Activated CD8-positive, alpha-beta memory T cell treated with anti-CD3 and anti-CD28 coated beads for 4 hours (primary cell): ENCODE measurements at places on chromosomes 12 and 14.

GRCh38 chr12:67645601-67646000 lies 2.9 kb upstream of the DYRK2 start:
- DNase-seq = no peak

DNA sequence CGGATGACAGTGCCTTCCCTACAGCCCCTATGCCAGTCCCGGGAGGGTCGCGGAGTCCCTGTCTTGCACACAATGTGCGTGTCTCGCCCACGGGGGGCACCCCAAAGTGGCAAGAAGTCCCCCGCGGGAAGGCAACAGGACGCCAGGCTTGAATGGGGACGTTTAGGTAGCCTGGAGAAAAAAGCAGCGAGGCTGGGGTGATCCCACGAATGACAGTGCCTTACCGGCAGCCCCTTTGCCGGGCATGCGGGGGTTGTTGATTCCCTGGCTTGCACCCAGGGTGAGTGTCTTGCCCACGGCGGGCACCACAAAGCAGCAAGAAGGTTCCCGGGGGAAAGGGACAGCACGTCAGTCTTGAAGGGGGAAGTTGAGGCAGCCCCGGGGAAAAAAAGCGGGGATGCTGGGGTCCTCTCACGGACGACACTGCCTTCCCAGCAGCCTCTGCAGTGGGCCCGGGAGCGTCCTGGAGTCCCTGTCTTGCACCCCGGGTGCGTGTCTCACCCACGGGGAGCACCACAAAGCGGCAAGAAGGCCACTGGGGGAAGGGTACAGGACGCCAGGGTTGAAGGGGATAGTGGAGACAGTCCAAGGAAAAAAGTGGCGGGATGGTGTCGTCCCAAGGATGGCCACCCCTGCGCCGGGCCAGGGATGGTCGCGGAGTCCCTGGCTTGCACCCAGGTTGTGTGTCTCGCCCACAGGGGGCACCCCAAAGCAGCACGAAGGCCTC lies 156.8 kb upstream of the ALG10B start:
- DNase-seq = no peak

GRCh38 chr14:88961214-88961613 lies 136.8 kb downstream of the TTC8 start:
- no peak for DNase-seq

GRCh38 chr14:58772794-58773620 lies 135.2 kb downstream of the DACT1 start:
- DNase-seq = no peak

DNA sequence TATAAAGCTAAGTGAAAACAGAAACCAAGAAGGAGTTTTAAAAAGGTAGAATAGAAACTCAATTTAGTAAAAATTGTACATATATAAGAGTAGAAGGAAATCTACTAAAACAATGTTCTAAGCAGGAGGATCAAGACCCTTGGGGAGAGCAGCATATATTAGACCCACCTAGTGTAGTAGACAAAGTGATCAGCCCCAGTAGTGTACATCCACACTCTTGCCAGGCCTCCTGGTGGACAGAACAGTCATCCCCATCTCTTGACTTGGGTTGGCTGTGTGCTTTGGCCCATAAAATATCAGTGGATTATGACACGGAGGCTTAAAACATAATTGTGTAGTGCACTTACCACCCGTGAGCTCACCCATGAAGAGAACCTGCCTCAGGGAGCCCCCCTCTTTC lies 10.9 kb upstream of the OTUB2 start:
- DNase-seq = no peak

DNA sequence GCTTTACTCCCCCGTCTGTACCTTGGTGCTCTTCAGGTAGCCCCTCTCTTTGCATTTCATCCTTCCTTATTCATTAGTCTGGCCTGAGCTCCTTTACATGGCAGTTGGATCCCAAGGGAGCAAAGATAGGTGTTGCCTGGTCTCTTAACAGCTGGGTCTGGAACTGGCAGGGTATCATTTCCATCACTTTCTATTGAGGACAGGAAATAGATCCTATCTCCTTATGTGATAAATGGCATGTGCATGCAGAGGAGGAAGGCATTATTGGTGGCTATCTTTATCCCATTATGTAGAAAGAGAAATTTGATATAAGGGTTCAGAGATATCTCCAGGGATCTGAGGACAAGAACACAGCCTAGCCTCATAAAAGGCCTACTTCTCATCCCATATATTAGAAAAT lies 54.6 kb upstream of the OAS1 start:
- no peak for DNase-seq

DNA sequence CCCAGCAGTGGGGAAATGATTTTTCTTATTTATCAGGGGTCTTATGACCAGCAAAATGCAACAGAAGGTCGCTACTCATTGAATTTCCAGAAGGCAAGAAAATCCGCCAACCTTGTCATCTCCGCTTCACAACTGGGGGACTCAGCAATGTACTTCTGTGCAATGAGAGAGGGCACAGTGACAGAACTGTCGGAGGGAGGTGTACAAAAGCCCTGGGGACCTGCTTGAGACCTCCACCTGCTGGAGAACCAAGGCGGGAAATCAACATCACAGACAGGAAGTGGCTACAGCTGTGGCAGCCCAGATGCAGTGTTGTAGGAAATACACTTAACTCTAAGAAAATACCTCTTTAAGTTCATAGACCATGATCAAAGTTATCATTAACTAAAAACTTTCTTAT lies 250.9 kb upstream of the OR4E1 start:
- DNase-seq = peak; percentile 30

GRCh38 chr12:95328708-95329107 lies 111.1 kb downstream of the VEZT start:
- no peak for DNase-seq

DNA sequence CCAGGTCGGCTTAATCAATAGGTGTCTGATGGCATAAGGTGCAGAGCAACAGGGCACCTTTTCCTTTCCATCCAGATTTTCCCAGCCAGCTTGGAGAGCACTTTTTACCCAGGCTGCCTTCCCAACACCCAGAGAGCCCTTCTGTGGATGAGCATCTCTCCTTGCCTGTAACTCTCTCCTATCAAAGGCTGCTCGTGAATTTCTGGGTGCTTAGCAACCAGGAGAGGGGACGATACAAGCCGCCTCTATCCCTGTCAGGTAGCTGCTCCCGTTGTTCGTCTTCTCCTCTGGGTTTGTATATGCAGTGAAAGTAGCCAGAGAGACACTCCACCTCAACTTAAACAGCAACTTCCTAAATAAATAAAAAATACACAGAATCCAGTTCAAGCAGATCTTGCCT lies 124.2 kb downstream of the CACNA1C start:
- DNase-seq = no peak

- no peak for DNase-seq
These were observed 7.1 kb upstream of the PNMA1 start for GRCh38 chr14:73721101-73721821.

DNA sequence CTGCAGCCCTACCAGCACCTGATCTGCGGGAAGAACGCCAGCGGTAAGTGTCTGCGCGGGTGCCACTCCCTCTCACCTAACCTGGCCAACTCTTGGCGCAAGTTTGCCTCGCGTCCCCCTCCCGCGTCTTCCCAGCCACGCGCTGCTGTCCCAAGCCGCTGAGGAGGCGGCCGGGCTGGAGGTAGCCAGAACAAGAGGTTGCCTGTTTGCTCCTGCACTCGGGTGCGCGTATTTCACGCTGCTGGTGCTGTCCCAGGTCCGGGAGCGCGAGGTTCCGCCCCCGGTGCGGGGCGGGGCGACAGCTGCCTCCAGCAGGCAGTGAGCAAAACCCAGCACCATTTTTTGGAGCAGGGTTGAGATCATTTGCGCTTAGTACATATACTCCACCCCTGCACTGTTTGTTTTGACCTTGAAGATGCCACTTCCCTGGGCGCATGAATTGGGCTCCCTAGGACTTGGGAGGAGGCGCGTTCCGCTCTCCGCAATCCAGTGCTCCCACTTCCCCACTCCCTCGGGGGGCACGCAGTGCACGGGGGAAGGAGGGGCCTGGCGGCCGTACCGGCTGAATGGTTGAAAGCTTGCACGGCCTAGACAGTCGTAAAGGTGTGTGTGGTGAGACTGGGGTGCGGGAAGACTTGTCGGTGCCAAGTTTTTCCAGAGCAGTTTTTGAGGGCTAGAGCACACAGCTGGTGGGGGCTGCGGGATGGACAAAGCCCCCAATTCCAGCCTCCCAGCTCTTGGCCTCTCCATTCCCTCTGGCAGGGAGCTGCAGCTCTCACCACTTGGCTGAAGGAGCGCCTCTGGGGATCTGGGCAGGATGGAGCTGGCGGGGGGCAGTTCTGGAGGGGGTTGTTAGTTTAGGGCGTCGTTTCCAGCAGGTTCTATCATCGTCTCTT lies 226.9 kb upstream of the CRY1 start:
- peak; percentile 55 for DNase-seq

DNA sequence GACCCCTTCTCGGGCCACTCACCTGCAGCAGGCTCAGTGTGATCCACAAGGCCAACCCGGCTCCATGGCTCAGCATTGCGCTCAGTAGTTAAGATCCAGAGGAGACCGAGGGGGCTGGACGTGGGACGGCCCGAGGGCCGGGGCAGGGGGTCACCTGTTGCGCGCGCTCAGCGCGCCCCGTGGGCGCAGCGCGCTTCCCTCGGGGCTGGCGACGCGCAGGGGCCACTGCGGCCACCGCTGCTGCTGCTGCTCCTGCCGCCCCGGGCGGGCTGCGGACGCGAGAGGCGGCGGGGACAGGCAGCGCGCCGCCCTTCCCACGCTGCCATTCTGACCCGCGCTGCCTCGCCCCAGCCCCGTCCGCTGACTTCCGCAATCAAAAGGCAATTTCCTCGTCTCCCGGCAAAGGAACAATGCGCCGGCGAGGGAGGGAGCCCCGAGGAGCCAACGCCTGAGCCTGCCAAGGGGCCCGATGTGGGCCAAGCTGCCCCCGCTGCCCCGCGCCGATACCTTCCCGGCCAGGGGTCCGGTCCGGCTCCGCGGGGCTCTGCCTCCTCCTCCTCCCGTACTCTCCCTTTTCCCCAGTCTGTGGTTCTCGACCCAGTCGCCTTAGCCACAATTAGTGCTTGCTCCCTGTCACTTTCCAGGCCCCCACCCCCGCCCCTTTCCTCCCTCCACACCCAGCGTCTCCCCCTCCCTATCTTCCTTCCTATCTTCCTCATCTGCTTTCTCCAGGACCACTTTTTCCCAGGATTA lies 27.3 kb downstream of the PTPRB start:
- no peak for DNase-seq

DNA sequence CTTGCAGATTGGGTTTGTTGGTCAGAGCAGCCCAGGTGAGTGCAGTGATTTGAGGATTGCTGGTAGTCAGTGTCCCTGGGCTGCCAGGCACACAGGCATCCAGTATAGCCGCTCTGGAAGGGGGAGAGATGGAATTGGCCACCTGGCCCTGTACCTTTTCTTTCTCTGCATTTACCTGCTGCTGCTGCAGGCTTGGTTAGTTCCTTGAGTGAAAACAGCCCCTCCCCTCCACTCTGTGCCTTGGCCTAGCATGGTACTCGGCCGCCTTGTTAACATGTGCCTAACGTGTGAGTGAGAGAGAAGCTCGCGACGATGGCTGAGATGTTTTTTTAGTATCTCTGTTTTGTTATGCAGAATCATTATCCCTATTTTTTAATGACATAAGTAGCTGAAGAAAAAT lies 49.3 kb upstream of the AMN start:
- DNase-seq = no peak

GRCh38 chr12:132524405-132524804 lies 34.5 kb downstream of the FBRSL1 start:
- no peak for DNase-seq

DNA sequence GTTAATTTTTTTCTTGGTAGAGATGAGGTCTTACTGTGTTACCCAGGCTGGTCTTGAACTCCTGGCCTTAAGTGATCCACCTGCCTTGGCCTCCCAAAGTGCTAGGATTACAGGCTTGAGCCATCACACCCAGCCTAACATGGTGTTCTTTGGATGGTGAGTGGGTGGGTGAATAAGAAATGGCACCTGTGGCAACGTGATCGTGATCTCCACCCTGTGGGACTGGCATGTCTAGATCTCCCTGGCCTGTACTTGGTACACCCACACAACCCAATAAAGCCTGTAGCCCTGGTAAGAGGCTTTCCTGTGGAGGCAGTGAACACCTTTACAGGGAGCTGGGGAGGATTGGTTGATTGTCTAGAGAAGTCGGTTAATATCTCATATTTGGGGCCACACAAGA lies 25.2 kb downstream of the SYNE2 start:
- DNase-seq = no peak

DNA sequence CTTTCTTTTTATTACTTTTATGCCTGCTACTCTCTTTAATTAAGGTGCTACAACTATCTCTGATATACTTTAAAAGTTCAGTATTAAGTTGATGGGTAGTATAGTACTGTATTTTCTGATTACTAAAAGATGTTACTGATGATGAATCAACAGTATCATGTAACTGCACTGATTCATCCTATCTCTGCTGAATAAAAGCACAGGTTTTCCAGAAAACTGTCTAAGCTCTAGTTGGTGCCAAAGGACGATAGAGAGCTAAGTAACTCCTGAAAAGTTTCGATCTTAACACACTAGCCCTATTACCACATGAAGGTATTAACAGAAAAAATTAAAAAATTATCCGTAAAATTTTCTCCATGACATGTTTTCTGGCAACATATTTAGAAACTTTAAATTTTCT lies 2.1 kb downstream of the SCAF11 start:
- DNase-seq = no peak

GRCh38 chr12:119630962-119631550 lies 36.9 kb upstream of the PRKAB1 start:
- DNase-seq = no peak

DNA sequence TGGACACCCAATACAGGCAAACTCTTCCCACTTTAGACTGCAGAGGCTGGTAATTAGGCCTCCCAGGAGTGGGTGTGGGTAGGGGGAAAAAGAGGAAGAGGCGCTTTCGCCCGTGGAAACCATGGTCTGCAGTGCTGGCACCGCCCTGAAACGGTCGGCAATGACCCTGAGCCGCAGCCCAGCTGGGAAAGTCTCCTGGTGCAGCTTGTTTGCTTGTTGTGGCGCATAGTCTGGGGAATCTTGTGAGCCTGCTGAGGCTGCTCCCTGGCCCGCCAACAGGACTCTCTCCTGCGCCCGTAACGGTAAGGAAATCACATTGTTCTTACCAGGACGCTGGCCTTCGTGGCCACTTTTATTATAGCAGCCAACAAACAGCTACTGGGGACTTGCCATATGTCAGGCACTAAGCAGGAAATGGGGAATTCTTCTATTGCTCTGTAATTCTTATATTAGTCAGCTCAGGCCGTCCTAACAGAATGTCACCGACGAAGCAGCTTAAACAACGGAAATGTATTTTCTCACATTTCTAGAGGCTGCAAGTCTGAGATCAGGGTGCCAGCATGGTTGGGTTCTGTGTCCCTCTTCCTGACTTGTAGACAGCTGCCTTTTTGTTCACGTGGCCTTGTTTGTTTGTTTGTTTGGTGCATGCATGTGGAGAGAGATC lies 52.5 kb upstream of the RIN3 start:
- no peak for DNase-seq

- DNase-seq = no peak
These were observed 30.8 kb downstream of the CLEC1A start for GRCh38 chr12:10067942-10068341.

DNA sequence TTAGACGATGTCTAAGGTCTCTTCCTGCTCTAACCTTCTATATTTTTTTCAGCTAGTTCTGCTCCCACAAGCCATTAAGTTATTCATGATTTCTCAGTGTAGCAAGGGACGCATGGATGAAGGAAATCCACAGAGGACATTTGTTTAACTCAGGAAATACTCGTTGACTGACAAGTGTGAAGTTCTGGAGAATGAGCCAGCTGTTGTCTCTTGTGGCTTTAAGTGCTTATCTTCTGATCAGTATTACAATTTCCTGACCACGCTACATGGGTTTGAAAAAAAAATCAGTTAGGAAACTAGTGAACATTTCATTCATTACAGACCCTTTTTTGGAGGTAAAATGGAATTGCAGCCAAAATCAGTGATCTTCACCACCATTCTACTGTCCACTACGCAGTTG lies 53.1 kb downstream of the GUCY2C start:
- no peak for DNase-seq
